T-helper 1 cell (primary cell): ENCODE measurements at places on chromosomes 2 and 18.

- no peak for DNase-seq
These were observed 16.1 kb downstream of the SUPT7L start for GRCh38 chr2:27647289-27647688.

DNA sequence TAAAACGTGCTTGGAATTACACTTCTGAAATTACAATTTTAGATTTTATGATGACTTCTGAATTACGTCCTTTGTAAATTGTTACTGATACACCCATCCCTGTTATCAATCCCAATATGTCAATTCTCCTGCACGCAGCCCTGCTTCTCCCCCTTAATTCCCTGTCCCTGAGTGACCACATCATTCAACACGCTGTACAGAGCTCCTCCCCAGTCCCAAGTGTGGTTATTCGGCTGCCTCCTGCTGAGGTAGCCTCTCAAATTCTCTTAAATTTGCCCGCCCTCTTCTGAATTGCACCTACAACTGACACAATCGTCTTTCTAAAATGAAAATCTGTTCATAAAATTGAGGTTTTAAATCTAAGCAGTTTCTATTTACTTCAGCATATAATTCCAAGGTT, 10.1 kb downstream of the SERPINB8 start:
- no peak for DNase-seq

GRCh38 chr2:231713730-231714638, 5.7 kb downstream of the PTMA start:
- peak; percentile 78 for DNase-seq

DNA sequence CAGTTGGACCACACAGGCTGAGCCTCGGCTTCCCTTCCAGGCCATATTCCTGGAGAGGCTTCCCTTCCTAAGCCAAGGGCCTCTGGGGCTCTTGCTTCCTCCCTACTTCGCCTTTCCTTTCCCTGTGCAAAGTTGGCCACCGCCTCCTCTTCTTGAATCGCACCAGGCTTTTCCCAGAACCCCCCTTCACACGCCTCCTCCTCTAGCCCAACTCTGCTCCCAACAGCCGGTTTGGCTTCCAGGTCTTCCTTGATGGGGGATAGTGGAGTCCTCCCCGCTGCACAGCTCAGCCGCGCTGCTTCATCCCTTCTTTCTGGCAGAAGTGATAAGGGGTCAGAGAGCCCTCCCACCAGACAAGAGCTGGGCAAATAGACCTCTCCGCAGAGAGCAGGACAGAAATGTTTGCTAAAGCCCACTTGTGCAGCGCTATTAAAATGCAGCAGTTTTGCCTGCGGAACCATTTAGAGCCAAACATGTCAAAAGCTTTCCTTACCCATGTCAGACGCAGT, 56.4 kb downstream of the SNORC start:
- no peak for DNase-seq

DNA sequence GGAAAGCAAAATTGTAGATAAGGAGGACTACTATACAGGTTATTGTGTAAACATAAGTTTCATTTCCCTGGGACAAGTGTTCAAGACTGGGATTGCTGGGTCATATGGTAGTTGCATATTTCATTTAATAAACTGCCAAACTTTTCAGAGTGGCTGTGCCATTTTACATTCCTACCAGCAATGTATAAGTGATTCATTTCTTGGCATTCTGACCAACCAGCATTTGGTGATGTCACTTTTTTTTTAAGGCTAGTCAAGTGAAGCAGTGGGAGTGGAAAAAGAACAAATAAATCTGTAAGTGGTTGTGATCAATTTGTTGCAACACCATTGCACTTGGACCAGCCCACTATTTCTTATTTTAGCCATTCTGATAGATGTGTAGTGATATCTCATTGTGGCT, 5.2 kb upstream of the CHCHD5 start:
- DNase-seq = no peak

DNA sequence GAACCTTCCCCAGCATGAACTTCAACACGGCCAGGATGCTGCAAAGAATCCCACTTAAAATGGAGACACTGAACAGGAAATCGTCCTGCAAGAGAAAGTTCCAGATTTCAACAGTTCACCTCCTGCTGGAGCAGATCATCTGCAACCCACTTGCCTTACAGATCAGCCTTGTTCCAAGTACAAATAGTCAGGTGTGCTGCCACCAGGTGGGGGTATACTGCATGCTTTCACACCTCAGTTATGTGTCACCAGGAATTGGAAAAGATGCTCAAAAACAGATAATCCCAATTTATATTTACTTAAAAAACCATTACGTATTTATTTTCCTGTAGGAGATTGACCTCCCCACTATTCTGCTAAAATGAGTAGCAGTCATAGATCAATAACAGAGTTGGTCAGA, 212.3 kb downstream of the MGAT5 start:
- no peak for DNase-seq

DNA sequence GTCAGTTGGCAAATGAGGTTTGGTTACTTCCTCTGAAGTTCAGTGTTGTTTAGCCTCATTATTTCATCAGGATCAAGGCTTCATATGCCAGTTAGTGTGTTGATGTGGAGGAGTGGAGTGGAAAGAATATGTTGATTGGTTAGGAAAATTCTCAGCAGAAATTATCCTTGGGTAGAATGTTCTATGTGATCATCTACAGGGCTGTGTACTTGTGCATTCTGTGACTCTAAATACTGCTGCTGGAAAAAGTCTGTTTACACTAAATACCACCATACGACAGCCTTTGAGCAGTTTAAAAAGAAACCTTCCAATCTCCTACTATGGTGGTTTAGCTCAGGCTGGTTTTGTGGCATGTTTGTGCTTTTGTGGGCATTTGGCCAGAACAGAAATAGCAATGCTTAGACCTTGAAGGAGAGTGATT, 25.8 kb downstream of the CAB39 start:
- no peak for DNase-seq

- DNase-seq = no peak
These were observed 15.5 kb upstream of the RAB10 start for GRCh38 chr2:26018184-26019055.

GRCh38 chr2:10864861-10865636, 46.7 kb upstream of the KCNF1 start:
- DNase-seq = peak; percentile 7

DNA sequence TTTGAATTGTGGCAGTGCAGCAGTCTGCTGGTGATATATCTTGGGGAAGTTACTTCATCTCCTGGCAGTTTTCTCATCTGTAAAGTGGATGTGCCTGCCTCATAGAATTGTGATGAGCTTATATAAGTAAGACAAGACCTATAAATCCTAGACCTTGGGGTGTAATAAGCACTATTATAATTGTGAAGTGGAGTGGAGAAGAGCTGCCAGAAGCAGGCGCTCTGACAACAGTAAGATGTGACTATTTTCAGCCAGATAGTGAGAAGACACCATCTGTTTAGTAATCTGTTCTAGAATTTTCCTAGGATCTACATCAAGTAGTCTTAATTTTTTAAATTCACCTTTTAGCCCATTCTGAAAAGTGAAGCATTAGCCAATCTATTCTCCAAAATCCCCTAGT, 85.6 kb upstream of the TSPYL6 start:
- no peak for DNase-seq

DNA sequence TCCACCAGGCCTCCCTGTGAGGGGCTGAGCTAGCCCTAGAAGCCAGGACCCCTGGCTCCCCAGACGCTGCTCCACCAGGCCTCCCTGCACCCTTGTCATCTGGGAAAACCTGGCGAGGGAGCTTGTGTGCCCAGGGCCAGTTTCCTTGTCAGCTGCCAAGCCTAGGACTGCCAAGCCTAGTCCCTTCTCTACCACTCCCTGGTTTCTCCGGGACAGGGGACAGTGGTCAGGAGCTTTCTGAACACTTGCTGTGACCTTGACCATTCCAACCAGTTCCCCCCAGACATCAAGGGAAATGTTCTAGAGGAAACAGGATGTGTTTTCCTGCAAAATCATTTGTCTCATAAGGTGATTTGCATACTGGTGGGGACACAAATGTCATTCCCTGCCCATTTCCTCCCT, 41.3 kb upstream of the MRPL33 start:
- no peak for DNase-seq

GRCh38 chr2:240178564-240178963, 38.1 kb upstream of the OTOS start:
- DNase-seq = no peak

GRCh38 chr18:6203791-6204190, 210.9 kb downstream of the L3MBTL4 start:
- DNase-seq = no peak

DNA sequence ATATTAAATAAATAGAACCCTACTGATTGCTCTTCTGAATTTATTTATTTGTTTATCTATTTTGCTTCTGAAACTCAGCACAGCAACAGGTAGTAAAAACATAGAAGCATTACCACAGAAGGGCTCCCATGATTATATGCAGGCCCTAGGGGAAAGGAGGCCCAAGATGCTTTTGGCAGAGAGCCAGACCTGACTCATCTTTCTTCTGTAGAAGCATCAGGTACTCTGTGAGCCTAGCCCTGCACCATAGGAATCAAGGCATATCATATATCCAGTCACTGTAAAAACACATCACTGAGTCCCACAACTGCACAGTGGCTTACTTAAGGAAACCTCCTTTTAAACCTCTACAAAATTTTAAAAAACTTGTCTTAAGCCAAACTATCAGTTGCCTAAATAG, 1.8 kb downstream of the SCN9A start:
- DNase-seq = peak; percentile 1

- no peak for DNase-seq
These were observed 76.6 kb upstream of the ZFP36L2 start for GRCh38 chr2:43302961-43303494.

DNA sequence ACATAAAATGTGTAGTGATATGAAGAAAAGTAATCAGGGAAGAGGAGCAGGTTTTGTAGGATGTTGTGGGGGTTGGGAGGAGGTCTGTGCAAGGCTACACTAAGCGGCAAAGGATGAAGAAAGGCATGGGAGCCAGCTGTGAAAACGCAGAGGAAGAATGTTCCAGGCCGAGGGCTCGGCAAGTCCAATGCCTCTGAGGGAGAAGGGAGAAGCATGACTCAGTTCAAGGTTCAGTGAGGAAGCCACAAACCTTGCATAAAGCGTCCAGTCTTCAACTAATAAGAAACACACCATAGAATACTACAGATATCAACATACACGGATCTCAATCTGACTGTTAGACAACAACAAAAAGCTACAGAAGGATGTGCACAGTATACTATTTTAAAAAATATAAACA, 16.2 kb downstream of the EPB41L3 start:
- no peak for DNase-seq

DNA sequence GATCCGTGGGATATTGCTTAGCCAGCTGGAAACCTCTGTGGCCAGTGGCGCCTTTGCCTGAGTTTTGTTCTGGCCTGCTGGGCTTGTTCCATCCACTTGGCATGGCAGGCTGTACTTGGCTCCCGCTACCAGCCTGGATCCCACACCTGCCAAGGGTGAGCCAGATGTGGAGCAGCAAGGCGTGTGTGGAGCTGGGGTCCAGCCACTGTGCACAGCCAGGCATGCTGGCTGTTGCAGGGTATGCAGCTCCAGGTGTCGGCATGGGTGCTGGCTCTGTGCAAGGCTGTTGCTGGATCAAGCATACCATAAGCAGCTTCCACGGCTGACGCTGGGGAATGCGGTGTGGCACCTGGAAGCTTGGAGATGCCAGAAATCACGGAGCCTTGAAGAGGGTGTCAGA, 34.5 kb downstream of the PTPN4 start:
- DNase-seq = no peak

DNA sequence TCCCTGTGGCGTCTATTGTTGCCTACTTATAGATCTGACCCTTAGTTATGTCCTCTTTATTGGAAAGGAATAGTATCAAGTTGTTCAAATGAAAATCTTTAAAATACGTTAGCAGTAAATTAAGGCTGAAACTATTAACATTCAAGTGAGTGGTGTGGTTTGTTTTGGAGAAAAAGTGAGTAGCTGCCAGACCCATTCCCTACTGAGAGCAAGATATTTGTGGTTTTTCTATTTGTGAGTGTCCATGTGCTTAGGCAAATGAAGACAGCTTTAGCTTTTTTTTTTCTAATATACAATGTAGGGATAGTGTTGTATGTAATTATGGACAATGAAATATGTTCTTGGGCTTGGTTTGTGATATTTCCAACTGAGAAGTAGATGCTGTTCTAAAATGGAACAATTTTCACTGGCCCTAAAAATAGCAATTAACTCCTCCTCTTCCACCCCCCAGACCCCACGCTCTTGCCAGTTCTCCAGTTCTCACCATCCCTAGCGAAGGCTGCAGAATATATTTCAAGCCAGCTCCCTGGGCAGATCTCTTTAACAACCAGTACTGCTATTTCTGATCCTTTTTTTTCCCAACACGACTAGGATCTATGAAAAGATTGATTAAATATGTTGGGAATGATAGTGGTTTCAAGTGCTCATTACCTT, 83.1 kb downstream of the CCDC85A start:
- DNase-seq = no peak

DNA sequence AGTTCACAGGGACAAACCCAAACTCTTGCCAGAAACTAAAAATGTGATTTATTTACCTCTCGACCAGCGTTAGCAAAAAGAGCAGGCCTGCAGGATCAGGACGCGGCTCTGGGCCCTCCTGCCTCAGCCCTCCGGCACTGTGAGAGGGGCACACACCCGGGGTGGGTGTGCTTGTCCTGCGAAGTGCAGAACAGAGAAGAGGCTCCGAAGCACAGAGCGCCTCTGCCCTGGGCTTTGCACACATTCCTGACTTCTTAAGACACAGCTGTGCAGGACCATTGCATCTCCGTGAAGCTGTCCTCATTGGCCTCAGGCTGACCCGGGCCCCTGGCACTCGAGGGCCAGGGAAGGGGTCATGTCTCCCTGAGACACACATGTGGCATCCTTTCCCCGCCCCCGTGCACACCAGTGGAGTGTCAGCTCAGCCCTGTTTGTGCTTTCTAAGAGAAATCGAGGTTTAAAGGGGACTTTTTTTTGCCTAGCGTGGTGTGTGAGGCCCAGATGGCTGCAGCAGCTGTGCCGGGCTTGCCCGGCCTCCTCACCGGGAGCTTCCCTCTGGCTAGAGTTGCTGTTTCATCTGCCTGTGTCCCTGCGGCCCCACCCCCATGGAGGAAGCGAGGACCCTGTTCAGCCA, 9.9 kb upstream of the NFATC1 start:
- no peak for DNase-seq
